H1 (cell line): ENCODE measurements at places on chromosomes 12 and 14. TPM values are rescaled to one million over a fixed set of nuclear protein-coding genes. Genes with fewer than 3 reads are reported as not detected.

DNA sequence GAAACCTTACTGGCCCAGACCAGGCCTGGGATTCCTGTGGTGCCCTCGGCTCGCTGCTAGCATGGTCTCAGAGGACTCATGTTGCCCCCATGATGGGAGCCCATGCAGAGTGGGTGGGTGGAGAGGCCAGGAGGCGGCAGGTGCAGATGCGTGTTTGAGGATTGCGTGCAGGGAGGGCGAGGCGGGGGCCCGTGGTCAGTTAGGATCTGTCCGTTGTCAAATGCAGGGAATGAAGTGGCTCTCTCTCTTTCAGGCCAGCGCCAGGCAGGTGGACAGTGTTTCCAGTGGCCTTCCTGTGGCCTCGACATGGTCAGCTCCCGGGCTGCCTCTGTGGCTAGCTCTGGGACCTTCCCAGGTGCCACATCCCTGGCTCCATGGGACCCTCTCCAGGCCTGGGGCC lies 39.3 kb upstream of the DLK1 start:
- no peak for DNase-seq
- H3K27ac ChIP-seq = no peak overlapping the region

GRCh38 chr14:104130974-104131651 lies 7.3 kb upstream of the KIF26A start:
- no peak overlapping the region for H3K27ac ChIP-seq
- peaks cover 10% of the 10 kb centered on the region for H3K27me3 ChIP-seq
- peaks cover 9% of the 10 kb centered on the region for H3K4me1 ChIP-seq
- no peaks in the 10 kb centered on the region for H3K36me3 ChIP-seq

- H3K27ac ChIP-seq = no peak overlapping the region
- H3K4me1 ChIP-seq = no peaks in the 10 kb centered on the region
- H3K4me3 ChIP-seq = no peak overlapping the region
- no peak for DNase-seq
- H3K36me3 ChIP-seq = peaks cover 11% of the 10 kb centered on the region
Observed at GRCh38 chr12:51075390-51075789, 8.0 kb downstream of the CSRNP2 start.

GRCh38 chr12:43336962-43337555 lies 214.9 kb downstream of the ADAMTS20 start:
- no peaks in the 10 kb centered on the region for H3K27me3 ChIP-seq
- H3K27ac ChIP-seq = no peak overlapping the region
- no peak for DNase-seq
- no peaks in the 10 kb centered on the region for H3K4me1 ChIP-seq

GRCh38 chr12:108700833-108701541 lies 30.3 kb downstream of the CORO1C start:
- no peak overlapping the region for H3K4me3 ChIP-seq
- H3K36me3 ChIP-seq = peaks cover 11% of the 10 kb centered on the region; the same call in 1 of the 2 replicates
- no peaks in the 10 kb centered on the region for H3K27me3 ChIP-seq

DNA sequence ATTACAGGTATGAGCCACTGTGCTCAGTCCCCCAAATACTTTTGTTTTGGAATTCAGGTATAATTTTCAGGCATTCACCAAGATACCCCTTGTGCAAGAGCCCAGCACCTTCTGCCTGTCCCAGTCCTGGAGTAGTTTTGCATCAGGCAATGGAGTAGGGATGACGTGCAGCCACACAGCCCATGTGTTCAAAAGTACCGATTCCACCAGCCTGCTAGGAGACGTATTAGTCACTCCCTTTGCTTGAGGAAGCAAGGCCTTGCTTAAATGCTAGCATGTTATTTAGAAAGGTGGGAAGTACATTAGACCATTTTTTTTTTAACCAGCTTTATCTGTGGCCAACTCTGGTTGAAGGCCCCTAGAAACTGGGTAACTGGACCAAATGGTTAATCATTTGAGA lies 15.0 kb upstream of the GALNT16 start:
- H3K27me3 ChIP-seq = no peaks in the 10 kb centered on the region
- H3K4me3 ChIP-seq = no peak overlapping the region
- no peak for DNase-seq
- H3K4me1 ChIP-seq = no peaks in the 10 kb centered on the region

GRCh38 chr12:29041621-29042020 lies 107.5 kb upstream of the FAR2 start:
- no peaks in the 10 kb centered on the region for H3K27me3 ChIP-seq
- no peaks in the 10 kb centered on the region for H3K4me1 ChIP-seq
- no peak for DNase-seq
- H3K36me3 ChIP-seq = no peaks in the 10 kb centered on the region

DNA sequence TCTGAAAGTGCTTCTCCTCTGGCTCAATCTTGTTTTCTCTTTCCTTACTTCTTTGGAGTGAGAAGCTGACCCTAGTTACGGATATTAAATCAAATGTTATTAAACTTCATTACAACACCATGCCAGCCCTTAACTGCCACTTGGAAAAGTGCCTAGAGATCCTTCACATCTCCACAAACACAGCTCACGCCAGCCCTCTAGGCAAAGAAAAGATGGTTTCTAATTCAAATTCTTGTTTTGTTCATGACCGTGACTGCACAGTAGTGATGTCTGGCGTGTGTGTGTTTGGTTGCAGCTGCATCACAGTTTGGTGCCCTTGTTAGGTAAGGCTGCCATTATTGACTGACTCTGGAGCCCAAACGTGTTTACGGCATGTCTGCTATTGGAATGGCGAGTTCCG lies 113.0 kb downstream of the BEGAIN start:
- H3K27me3 ChIP-seq = no peaks in the 10 kb centered on the region
- no peaks in the 10 kb centered on the region for H3K36me3 ChIP-seq
- H3K4me1 ChIP-seq = no peaks in the 10 kb centered on the region; the same call in 1 of the 2 replicates
- no peak for DNase-seq

RNASE7 gene
- polyA plus RNA-seq = not detected in 2 replicates

ART4 gene
- not detected in 2 replicates for polyA plus RNA-seq
